Forelimb muscle (tissue), 1 donor: ENCODE measurements at places on chromosomes 4 and X. TPM values are rescaled to one million over a fixed set of nuclear protein-coding genes. Genes with fewer than 3 reads are reported as not detected.

HEPH gene
- polyA plus RNA-seq: 3.8 TPM

CPEB2 gene
- polyA plus RNA-seq: 9.8 TPM

DCAF4L1 gene
- 0.35 TPM for polyA plus RNA-seq

MAGEA2 gene
- not detected for polyA plus RNA-seq

HMGB3 gene
- 53.7 TPM for polyA plus RNA-seq

ZMAT1 gene
- 4.2 TPM for polyA plus RNA-seq

SCOC gene
- 39.4 TPM for polyA plus RNA-seq

C4orf50 gene
- 0.01 TPM for polyA plus RNA-seq

IL13RA2 gene
- 0.25 TPM for polyA plus RNA-seq

TRO gene
- polyA plus RNA-seq: 128 TPM

ENOX2 gene
- polyA plus RNA-seq: 9.7 TPM

NLGN3 gene
- polyA plus RNA-seq: 2.9 TPM
